ENCODE measurements at places on chromosomes 1 and 21.

DNA sequence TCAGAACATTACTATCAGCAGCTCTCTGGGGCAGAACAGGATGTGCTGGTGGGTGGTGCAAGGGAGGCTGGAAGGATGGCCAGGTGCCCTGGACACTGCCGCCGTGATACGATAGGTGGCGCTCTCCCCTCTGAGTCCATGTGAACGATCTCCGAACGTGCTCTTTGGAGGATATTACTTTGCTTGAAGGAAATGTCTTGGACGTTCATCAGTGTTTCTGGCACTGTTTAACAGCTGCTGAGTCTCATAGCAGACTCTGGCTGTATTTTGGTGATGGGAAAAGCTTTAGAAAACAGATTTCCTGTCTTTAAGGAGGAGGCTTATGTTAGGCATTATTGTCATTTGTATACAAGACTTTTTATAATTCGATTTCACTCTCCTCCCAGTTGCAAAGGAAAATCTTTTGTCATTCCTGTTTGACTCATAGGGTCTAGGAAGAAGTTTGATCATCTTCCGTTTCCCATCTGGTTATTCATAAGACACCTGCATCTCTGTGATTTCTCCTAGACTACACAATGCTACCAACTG is 386.2 kb upstream of the ADGRL2 start:
- DNase-seq: no peak

DNA sequence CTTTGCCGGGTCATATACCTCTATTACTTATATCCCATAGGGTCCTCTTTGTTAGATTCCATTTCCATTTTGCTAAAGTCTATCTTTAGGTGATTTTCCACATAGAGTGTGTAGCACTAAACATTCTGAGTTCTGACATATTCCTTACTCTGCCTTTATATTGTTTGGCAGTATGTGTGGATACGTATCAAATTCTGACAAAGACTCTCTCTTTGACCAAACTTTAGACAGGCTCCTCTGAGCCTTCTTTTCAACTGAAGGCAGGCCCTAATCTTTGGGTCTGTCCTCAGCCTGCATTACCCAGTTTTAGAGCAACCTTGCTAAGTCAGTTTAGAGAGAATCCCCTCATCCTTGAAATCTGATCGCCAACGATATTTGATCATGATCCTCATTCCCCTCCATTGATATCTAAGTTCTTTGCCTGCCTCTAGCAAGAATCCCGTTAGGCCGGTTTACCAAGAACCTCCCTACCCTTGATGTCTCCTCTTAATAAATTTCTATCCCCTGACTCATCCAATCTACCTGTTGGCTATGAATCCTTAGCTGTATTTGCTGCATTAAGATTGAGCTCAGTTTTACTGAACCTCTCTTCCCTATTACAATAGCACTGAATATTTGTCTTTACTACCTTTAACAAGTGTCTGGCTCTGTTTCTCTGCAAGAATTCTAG is 10.4 kb upstream of the PPT1 start:
- DNase-seq: no peak

- no peak for DNase-seq
Measured at GRCh38 chr1:6471086-6471969, 5.4 kb upstream of the TNFRSF25 start.

DNA sequence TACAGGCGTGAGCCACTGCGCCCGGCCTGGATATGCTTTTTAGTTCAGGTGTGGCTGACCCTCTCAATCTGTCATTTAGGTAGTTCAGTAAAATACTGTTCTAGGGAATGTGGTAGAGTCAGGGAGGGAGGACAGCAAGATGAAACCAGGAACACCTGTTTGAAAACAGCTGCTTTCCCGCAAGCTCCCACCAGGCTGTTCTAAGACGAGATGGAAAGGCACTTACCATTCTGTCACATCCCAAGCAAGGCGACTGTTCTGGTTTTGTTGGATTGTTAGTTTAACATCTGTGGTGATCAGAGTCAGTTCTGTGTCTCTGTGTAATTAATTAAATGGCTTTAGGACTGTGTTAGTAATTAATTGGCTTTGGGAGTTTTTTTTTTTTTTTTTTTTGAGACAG is 2.9 kb downstream of the CHAF1B start:
- no peak for DNase-seq

DNA sequence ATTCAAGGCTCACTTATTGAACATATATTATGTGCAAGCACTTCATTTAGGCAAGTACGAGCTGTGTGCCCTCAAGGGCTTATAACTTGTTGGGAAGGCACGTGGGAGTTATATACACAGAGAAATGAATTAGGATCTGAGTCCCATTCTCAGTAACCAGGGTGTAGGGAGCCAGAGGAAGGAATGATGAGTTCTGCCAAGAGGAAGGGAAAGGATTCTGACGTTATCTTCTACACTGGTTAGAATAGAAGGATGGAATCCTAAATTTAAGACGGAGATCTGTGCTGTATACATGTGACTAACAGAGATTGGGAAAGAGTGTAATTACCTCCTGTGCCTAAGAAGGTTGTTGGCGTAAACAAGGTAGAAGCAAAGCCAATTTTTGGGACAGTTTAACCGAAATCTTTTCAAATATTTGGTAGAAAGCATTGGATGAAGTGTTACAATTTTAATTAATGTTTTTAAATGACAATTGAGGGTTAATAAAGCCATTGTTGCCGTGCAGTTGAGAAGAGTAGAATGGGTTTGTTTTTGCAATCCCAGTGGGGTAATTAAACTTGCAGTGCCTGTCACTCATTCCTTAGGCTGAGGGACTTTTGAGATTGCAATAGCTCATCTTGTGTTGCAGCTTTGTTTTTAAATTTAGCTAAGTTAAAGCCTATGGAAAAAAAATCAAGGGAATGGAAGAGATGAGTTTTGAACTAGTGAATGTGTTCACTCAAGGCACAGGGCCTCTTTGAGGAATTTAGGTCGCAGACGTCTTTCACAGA is 177.2 kb downstream of the NFIA start:
- no peak for DNase-seq

GRCh38 chr1:175744833-175745232 is 1.4 kb upstream of the TNR start:
- DNase-seq: no peak

DNA sequence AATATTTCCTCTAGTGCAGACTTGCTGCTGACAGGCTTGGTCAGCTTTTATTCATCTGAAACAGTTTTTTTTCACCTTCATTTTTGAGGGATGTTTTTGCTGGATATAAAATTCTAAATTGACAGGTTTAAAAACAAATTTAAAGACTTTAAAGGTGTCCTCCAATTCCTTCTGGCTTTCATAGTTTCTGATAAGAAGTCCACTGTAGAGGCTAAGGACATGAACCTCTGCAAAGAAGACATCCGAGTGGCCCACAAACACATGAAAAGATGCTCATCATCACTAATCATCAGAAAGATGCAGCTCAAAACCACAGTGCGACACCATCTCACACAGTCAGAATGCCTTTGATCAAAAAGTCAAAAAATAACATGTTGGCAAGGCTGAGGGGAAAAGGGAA is 42.0 kb upstream of the DYRK1A start:
- no peak for DNase-seq

- DNase-seq: no peak
Measured at GRCh38 chr1:228992907-228993535, 257.7 kb downstream of the RHOU start.

DNA sequence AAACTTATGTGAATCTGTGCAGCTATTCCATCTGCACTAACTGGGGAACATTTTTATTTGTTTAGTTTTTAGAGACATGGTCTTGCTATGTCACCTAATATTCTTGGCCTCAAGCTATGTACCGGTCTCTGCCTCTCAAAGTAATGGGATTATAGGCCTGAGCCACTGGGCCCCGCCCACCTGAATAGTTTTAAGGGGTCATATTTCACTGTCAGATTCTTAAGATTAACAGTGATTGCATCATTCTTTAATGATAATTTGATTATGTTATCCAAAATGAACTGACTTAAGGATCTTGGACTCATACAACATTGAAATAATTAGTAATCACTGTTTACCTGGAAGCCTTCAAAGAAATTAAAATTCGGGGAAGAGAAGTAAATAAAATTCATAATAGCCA is 12.6 kb upstream of the KLF18 start:
- DNase-seq: peak; percentile 2

DNA sequence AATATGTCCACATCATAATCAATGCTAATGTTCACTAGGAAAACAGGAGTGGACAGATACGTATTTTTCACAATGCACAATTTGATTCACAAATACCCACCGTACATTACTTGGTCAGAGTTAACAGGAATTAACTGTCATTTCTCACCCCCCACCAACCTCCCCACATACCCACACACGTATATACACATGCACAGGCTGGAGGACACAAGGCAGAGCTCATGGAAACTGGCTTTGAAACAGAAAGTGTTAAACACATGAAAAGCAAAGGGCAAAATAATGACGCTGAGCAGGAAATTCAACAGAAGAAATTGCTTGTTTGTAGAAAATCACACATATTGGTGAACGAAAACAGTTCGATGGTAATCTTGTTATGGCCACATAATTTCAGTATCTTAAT is 188.4 kb upstream of the DMRTA2 start:
- DNase-seq: no peak

DNA sequence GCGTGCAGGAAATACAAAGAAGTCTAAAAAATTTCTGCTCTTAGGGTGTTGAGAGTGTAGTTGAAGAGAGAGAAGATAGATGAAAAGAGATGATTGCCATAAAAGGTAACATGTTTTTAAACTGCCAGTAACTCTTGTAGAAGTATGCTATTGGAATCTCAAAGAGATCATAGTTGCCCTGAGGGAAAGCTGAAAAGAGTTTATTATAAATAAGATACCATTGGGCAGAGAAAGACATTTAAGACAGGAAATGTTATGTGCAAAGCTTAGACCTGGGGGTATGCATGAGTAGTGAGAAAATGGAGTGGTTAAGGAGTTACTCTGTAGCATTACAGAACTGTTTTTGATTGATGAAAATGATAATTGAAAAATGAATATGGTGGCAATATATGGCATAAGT is 17.6 kb downstream of the GABPA start:
- no peak for DNase-seq

- no peak for DNase-seq
Measured at GRCh38 chr1:222229672-222230312, 318.1 kb downstream of the HHIPL2 start.

DNA sequence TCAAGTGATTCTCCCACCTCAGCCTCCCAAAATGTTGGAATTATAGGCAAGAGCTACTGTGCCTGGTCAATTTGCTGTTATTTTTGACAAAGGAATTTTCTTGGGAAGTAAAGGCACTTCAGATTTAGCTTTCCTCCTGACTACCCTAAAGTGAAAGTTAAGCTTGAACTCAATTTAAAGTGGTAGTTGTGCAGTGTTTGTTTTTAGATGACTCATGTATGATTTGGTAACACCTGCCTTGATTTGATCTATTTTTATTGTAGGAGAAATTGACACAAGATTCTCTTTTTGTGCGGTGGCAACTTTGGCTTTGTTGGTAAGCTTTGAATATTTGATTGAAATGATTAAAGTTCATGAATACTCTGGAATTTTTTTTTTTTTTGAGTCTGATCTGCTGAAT is 5.0 kb downstream of the RABGGTB start:
- no peak for DNase-seq

DNA sequence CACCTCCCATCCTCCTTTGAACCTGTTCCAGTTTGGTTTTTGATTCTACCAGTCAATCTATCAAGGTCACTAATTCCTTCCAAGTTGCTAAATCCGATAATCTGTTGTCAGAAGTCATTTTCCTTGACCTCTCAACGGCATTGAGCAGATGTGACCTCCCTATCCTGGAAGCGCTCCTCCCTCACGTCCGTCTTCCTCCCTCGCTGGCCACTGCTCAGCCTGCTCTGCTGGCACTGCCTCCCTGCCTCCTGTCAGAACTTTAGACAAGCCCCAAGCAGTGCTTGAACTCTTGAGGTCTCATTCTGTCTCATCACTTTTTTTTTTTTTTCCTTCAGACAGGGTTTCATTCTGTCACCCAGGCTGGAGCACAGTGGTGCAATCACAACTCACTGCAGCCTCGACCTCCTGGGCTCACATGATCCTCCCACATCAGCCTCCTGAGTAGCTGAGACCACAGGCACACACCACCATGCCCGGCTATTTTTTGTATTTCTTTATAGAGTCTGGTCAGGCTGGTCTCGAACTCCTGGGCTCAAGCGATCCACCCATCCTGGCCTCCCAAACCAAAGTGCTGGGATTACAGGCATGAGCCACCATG is 4.4 kb upstream of the ACOT7 start:
- no peak for DNase-seq

GRCh38 chr1:163195728-163196448 is 6.8 kb downstream of the RGS5 start:
- DNase-seq: no peak

GRCh38 chr1:84632673-84633434 is 57.4 kb downstream of the SSX2IP start:
- DNase-seq: no peak
